ENCODE measurements at places on chromosomes 16 and 17.

GRCh38 chr17:31175237-31175636 is 80.5 kb downstream of the NF1 start:
- no peak for DNase-seq

GRCh38 chr17:41483991-41484826 is 3.3 kb upstream of the KRT35 start:
- no peak for DNase-seq

DNA sequence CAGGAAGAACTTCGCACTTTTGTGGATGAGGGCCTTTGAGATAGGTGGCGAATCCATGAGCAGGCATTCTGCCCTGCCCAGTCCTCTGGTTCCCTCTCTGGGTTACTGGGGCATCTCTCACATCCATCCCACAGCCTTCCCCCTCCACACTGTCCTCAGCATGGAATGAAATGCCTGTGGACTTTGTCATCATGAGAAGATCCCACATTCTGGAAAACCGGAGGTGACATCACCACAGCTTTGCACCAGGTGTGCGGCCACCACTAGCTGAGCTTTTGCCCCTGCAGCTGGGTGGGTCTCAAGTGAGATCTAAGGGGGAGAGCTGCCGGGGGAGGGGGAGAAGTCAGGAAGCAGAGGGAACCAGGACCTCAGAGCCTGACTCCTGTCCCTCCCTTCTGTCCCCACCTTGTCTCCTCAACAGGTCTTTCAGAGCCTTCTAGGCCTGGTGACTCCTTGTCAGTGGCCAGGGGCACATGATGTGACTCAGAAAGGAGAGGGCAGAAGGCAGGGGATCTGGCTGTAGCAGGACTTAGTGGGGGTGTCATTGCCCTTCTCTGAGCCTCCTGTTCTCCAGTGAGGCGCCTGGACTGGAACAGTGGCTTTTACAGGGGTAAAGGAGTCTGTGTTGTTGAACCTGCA is 40.0 kb upstream of the DLX4 start:
- peak; percentile 28 for DNase-seq

DNA sequence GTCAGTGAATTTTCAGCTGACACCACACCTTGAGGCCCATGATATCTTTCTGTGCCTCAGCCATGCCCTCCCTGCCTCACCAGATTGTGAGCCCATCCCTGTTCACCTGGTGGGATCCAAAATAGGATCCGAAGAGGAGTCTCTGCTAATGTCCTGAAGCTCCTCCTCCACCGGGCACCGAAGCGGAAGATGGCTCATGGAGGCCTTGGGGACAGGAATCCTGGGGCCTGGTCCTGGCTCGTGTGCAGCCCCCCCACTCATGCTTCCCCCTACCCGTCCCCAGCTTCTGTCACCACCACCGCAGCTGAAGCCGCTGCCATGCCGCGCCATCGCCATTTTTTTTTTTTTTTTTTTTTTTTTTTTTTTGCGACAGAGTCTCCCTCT is 1683.4 kb downstream of the TP53TG3F start:
- no peak for DNase-seq

GRCh38 chr16:27437946-27438345 is 36.0 kb downstream of the IL21R start:
- DNase-seq: no peak

- no peak for DNase-seq
These were observed 50.7 kb upstream of the DOC2B start for GRCh38 chr17:231966-232807.

DNA sequence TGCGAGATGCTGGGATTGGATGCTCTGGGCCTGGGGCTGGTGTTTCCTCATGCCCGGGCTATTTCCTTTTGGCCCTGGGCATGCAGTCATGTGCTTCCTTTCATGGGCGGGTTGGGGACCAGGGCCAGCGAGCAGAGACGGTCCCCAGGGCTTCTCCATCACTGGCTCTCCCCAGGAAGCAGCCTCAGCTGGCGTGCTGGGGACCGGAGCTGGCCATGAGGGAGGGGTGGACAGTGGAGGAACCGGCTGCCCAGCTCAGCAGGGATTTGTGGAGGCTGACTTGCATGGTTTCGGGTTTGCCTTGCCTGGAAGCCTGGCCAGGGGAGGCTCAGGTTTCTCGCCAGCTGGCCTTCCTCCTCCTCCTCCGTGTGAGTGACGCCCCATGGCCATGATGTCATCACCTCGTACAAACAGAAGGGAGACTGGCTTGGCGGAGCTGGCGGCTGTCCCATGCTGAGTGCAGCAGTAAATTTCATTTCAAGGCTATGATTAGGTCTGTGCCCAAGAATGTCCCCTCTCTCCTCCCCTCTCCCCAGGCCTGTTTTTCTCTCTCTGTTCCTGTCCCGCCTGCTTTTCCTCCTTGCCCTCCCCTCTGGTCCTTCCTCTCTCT is 8.9 kb upstream of the TIMP2 start:
- DNase-seq: peak; percentile 99

DNA sequence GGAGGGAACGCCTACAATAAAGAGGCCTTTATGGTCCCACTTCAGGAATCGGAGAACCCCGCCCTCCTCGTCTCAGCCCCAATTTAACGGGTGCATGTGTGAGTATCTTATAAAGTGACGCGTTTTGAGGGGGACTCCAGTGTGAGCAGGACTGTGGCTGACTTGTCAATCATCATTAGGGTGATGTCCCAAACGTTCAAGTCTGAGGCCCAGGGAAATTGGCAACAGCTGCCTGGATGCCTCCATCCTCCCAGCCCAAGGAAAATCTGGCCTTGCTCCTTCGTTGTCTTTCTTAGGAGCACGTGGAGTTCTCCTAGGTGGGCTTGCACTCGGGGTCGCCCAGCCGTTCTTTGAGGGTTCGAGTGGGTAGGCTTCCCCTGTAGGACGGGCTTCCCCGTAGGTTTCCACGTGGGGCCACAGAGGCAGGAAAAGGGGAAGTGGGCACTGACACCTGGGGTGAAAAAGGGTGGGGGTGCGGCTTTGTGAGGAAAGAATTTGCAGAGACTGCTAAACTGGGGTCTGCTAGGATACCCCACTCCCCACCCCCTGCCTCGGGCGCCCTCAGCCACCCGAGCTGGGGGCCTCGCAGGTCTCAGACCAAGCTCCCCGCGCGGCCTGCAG is 561 bp upstream of the HERPUD1 start:
- no peak for DNase-seq

GRCh38 chr17:15966183-15966878 is 21.4 kb downstream of the ADORA2B start:
- no peak for DNase-seq

DNA sequence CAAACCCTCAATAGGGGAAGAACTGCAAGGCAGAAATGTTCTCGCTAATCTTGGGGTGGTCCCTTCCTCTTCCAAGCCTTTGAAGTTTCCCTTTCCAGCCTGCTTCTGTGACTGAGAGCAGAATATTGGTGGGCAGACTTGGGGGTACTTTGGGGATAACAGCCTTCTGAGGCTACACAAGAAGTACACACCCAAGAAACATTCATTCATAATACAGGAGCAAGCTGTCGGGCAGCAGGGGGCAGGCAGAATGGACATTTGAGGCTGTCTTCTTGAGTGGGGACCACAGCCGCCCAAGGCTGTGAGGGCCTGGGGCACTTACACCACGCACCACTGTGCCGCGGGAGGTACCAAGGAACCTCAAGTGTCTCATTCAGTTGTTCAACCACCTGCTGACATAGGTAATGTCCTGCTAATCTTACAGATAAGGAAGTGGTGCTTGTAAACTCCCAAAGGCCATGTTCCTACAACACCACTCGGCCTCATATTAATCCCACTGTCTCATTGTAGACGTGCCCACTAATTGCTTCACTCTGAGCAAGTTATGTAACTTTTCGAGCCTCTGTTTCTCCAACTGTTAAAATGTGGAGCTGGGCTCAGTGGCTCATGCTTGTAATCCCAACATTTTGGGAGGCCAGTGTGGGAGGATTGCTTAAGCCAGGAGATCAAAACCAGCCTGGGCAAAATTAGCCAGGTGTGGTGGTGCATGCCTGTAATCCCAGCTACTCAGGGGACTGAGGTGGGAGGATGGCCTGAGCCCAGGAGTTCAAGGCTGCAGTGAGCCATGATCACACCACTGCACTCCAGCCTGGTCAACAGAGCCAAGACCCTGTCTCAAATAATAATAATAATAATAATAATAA is 2.5 kb upstream of the MRPS23 start:
- no peak for DNase-seq

DNA sequence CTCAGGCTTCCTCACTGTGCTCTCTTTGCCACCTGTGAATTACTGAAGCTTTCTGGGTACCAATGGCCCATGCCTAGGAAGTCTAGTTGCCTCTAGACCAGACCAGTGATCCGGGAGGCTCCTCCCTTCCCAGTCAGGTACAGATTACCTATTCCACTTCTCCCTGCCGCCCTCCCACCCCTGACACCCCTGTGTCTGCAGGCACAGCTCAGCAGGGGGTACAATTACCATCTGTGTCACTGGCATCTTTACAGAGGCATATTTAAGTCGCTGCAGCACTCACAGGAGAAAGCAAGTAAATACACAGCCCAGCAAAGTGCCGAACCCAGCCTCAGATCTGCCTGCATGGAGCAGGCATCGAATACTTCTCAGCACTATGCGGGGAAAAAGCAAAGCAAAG is 5.3 kb upstream of the WSCD1 start:
- no peak for DNase-seq

DNA sequence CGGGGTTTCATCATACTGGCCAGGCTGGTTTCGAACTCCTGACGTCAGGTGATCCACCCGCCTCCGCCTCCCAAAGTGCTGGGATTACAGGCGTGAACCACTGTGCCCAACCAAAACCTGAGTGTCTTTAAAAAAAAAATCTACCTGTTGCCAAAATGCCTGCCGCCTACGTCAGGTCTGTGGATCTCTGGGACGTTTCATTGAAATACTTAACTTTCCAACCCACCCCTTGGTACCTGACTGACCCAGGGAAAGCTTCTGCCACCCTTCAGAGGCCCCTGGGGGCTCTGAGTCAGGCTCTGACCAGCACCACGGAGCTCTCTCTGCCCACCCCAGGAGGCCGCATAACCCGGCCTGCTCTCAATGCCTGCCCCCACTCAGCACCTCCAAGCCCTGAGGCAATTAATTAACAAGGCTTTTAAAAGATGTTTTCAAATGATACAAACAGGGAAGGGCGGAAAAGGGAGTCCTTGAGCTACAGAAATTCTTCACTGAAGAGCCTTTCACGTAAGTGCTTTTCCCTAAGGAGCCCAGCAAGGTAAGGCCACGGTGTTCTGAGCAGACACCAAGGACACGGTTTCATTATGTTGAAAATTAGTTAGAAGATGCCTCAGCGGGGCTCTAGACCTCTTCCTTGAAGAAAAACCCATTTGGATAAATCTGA is 29.3 kb upstream of the GSG1L start:
- DNase-seq: no peak

- no peak for DNase-seq
These were observed 532 bp downstream of the ARRB2 start for GRCh38 chr17:4710693-4711634.

DNA sequence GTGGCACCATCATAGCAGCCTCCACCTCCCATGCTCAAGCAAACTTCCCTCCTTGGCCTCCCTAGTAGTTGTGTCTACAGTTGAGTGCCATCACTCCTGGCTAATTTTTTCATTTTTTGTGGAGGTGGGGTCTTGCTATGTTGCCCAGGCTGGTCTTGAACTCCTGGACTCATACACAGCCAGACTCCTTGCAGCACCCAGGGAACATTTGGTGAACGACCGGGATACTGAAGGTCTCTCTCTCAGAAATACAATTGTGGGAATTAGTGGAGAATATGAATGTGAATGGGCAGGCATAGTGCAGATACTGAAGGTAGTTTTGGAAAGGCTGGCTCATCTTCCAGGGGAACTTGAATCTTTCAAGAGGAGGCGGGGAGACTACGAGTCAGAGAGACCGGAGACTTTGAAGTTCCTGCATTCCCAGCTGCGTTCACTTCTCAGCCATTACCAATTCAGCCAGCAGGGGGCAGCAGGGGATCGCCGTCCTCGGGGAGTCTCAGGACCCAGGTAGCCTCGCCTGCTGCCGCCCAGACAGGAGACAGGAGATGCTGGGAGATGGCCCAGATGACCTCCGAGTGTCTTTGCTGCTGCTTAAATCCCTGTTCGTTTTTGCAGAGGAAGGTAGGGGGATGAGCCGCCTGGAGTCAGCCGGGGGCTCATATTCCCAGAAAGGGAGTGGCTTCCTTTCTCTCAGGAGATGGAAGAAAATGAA is 68.6 kb downstream of the HAPSTR1 start:
- peak; percentile 20 for DNase-seq

- no peak for DNase-seq
These were observed 12.6 kb upstream of the CA10 start for GRCh38 chr17:52170963-52171572.

GRCh38 chr17:9242497-9242881 is 221.2 kb downstream of the NTN1 start:
- no peak for DNase-seq

GRCh38 chr16:30443631-30444030 is 2.0 kb downstream of the SEPHS2 start:
- DNase-seq: no peak

- DNase-seq: peak; percentile 99
These were observed 1.5 kb downstream of the MXRA7 start for GRCh38 chr17:76709077-76709950.

DNA sequence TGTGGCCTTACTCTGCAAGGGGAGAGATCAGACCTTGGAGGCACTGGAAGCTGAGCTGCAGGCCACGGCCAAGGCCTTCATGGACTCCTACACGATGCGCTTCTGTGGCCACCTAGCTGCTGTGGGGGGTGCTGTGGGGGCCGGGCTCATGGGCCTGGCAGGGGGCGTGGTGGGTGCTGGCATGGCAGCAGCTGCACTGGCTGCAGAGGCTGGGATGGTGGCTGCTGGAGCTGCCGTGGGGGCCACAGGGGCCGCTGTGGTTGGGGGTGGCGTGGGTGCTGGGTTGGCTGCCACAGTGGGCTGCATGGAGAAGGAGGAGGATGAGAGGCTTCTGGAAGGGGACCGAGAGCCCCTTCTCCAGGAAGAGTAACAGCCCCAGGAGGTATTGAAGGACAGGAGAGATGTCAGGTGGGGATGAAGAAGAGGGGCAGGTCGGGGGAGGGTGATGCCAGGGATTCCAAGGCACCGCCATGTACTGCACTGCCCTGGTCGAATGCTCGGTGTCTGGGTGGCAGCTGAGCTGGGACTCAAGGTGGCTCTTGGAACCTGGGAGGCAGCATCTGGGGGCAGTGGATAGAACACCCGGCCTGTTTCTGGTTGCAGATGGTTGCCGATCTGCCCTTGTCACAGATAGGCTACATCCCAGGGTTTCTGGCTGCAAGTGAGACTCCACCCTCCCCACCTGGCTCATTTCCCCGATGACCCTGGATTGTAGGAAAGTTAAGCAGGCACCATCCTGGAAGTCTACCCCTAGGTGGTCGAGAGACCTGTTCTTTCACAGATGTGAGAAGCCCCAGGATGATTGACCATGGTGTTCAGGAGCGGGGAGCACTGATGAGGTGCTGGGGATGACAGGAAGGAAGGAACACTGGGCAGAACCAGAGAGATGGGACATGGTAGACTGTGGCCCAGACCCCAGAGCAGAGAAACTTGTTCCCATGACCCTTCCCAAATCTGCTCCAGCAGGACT is 5.1 kb downstream of the RNF112 start:
- no peak for DNase-seq

- peak; percentile 37 for DNase-seq
These were observed 306.1 kb upstream of the XYLT1 start for GRCh38 chr16:17776888-17777287.

Measured in astrocyte (in vitro differentiated cells and primary cell).